ENCODE measurements at places on chromosomes 4 and X.

- no peak for DNase-seq
These were observed 25.2 kb upstream of the SMIM20 start for GRCh38 chr4:25888781-25889180.

GRCh38 chr4:70583952-70584834 lies 7.9 kb upstream of the AMBN start:
- DNase-seq: no peak

- DNase-seq: no peak
These were observed 3.0 kb upstream of the MAB21L2 start for GRCh38 chr4:150578745-150579501.

DNA sequence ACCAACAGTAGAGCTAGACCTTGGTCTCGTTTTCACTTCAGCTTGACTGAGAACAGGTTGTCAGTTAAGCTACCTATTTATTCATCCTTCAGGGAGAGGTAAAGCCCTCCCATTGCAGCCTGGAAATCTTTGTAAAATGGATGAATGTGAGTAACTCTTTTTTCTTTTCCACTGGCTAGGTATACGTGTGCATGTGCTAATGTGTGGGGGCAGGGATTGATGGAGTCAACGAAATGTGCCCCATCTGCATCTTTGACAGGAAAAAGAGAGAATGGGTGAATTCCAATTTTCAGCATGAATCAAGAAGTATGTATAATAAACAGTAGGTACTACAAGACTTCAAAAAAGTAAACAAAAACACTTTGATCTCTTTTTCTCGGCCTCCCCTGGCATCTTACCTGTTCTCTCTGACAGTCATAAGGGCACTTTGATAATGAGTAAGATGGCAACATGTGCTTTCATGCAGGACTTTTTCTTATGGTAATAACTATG lies at the start of gene IL21:
Gene IL21, minus strand, starts transcription at position 51 of the 492 bp plus-strand sequence. CDS start 55 bp downstream, outside the sequence.
- no peak for DNase-seq

DNA sequence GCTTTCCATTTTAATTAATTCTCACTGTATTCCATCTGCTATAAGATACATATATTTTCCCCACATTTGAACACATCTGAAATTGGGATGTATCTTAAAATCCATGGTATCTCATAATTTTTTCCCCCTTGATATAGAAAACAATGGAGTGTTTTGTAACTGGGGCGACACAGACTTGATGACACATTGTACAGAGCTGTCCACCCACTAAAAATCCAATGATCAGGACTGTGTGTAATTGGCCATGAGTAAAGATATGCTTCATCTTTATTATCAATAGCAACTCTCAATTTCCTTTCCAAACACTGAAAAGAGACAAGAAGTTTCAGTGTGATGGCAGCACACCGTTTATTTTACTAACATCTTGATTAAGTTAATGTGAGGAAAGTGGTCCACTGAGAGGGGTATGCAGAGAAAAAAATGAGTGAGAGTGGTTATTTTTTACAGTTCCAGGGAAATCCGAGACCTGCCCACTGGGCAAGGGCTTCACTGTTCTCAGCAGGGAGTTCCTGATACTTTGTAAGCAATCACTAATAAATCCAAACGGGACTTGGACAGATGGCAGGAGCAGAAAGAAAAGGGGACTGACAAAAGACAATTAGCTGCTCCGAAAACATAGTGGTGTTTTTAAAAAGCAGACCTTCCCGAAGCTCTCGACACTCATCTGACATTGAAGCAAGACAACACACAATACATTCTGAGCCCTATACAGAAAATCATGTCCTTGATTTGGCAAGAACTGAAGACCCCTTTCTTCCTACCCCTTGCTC lies 149.4 kb downstream of the TSPAN5 start:
- no peak for DNase-seq

DNA sequence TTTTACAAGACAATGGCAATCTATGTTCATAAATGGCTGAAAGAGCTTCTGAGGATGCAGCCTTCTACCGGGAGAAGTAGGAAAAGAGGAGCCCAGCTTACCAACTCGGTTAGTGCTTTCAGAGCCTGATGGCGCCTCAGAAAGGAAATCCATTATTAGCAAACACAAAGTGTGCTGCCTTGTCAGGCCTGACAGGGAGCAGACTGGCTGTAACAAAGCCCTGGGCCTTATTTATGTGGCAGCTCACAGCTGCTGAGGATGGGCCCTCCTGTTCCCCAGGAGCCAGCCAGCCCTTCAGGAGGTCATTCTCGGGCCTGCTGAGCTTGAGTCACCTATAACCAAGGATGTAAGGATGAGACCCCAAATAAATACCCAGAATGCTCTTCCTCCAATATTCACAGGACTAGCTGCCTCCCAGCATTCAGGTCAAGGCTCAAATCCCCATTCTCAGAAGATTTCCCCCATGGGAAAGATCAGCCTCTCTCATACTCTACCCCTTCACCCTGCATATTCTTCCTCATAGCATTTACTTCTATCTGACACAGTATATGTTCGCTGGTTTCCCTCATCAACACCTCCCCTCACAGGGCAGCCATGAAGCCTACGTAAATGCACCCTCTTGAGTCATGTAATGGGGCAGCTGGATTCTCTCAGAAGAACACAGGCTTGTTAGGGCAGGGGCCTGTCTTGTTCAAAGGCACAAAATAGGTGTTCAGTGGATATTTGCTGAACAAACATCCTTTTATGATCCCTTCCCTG lies 227.0 kb upstream of the RASGEF1B start:
- DNase-seq: no peak

- DNase-seq: no peak
These were observed 1.6 kb downstream of the SCARB2 start for GRCh38 chr4:76211769-76212708.

GRCh38 chr4:77146186-77147078 lies 10.6 kb upstream of the CCNG2 start:
- no peak for DNase-seq

- no peak for DNase-seq
These were observed 621.6 kb downstream of the PCDH7 start for GRCh38 chr4:31341601-31342359.

DNA sequence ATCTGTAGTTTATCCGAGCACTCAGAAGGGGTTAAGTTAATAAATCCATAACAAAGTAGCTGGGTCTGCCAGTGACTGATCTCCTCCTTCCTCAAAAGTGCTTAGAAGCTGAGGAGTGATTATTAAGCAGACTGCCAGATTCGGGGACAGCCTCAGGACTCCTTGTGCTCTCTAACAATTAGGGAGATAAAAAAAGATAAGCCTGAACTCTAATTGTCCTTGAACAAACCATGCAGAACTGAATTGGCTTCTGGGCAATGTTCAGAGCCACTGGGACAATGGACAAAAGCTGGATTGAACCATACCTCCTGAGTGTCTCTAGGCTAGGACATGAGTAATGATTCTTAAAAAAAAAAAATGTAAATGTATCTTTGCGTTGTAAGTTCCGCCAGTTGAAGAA lies 22.7 kb upstream of the GRPR start:
- DNase-seq: no peak

- no peak for DNase-seq
These were observed 54.2 kb downstream of the SCD5 start for GRCh38 chr4:82744284-82744968.

DNA sequence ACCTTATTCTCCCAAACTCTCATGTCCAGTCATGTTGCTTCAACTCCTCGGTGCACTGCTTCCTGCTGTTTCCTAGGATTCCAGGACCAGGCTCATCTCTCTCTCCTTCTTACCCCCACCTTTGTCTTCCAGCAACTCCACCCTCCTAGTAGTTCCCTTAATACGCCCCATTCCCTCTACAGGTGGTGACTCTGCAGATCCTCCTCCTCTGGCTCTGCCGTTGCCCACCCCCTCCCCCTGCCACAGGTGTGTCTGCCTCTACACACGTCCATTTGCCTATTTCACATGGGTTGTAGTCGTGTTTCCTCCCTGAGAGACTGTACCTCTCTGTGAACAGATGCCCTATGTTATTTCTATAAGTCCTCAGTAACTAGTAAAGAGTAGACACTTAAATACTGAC lies 32.4 kb downstream of the CDS1 start:
- no peak for DNase-seq

DNA sequence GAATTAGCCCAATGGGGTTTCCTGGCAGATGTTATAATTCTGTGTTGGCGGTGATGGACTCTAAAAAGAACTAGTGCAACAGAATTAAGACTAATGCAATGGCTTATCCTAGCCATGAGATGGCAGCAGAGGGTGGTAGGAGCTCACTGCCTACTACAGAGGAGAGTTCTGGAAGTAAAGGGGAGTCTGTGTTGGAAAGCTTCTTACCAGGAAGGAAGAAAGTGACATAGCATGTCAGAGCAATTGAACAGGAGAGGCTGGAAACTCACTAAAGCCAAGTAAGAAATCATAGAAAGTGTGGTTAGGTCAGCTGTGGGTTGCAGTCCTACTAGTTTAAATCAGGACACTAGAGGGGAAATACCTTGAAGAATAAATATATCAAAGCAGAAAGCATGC lies 6.3 kb upstream of the TRPC5OS start:
- DNase-seq: peak; percentile 16

DNA sequence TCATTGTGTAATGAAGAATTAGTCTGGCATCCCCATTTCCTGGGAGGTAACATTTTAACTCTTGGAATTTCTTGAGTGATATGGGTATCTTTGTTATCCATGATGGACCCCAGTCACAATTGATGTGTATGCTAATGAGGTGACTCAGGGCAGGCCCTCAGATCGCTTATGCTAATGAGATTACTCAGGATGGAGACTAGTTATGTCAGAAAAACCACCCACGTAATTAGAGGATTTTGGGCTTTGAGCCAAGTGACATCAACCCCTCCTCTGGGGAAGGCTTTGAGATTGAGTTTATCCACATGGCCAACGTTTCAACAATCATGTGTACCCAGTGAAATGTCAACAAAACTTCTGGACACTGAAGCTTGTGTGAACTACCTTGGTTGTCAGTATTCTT lies 772.7 kb downstream of the STPG2 start:
- DNase-seq: no peak
